ENCODE measurements at places on chromosomes 1 and 21.

- DNase-seq = no peak
Observed at GRCh38 chr1:45187725-45188124, 18.7 kb downstream of the ZSWIM5 start.

GRCh38 chr1:118979754-118980575 lies 8.2 kb downstream of the TBX15 start:
- DNase-seq = no peak

DNA sequence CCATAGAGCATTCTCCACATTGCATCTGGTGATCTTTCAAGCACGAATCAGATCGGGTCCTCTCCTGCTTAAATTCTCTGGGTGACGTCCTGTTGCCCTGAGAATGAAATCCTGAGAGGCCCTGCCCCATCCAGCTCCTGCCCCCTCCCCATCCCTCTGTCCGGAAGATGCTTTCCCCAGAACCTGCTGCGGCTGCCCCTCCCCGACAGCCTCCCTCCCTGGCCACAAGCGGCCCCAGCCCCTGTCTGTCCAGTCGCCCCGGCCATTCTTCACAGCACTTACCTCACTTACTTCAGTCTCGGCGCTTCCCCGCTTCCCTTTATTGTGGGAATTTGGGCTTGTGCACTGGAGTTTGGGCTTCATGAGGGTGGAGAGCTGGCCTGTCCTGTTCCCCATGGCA lies 40.3 kb downstream of the TAS1R2 start:
- DNase-seq = no peak

GRCh38 chr21:34148826-34149558 lies 75.6 kb downstream of the MRPS6 start:
- peak; percentile 87 for DNase-seq

DNA sequence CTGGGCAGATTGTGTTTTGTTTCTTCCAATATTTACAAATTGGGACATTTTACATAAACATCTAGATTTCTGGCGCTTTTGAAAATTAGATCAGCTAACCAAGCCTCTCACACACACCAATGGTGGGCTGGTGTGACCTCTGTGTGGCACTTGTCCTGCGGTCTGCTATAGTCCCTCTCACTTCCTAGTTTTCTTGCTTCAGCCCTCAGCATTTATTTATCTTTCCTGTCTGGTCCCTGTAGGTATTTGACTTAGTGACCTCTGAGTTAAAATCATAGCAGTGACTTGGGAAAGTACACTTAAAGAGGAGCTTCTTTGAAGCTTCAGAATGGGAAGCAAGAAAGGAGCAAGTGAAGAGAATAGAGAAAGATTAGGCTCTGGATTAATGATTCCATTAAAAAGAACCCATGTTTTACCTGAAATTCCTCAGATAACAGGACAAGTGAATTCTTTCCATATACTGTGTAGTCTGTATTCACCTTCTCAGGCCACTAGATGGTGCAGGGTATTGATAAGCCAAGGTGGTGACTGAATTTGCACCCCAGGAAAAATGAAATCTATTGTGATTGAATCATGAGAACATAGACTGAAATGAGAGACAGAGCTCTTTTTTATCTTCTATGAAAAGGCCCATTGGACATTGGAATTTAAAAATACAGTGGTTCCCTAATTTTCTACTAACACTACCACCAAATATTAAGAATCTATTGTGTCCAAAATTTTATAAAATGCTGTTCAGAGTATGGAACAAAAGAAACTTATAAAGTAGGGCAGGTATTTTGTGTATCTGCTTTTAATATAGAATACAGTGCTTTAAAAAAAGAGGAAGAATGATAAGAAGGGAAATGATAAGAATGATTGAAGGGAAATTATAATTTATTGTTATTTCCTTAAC lies 7.1 kb upstream of the DIPK1A start:
- no peak for DNase-seq

GRCh38 chr1:93056214-93056613 lies 22.9 kb upstream of the MTF2 start:
- peak; percentile 48 for DNase-seq

DNA sequence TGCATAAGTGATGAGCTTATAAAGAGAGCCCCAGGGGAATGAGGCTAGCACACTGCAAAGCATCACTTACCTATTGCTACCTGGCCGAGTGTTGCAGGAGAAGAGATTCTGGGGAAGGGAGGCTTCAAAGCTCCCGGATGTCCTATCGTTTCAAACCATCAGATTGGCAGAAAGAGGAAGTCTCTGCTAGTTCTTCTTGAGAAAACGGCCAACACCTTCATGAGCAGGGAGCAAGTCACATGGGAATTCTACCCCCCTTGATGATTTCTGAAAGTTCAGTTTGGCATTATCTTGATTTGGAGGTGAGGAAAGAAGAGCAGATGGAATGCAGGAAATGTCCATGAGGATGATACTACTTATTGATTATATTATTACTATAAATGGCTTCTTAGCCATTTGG lies 16.2 kb downstream of the SYF2 start:
- DNase-seq = no peak

DNA sequence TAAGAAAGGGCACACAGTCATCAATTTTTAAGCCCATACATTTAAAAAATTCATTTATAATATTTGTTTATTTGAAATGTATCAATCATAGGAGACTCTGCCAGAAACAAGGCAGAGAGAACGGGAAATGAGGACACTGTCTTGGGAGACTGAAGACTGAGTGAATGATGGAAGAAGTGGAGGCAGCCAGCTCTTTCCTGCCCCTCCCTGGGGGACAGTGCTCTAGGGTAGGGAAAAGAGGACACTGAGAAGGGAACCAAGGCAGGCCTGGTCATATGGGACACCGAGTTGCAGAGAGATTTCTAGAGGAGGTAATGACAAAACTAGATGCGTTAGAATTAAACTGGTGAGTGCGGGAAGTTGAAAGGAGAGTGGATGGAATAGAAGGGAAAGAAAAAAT lies 31.6 kb downstream of the EEIG2 start:
- DNase-seq = no peak

Measured in HAP-1 (cell line).